CD4-positive, alpha-beta T cell treated with Interleukin-12 subunit alpha and Interleukin-12 subunit beta, for 1 hour (primary cell): ENCODE measurements at places on chromosomes 16 and 17.

GRCh38 chr16:70737377-70738082 lies 51.7 kb upstream of the MTSS2 start:
- DNase-seq = peak; percentile 71

DNA sequence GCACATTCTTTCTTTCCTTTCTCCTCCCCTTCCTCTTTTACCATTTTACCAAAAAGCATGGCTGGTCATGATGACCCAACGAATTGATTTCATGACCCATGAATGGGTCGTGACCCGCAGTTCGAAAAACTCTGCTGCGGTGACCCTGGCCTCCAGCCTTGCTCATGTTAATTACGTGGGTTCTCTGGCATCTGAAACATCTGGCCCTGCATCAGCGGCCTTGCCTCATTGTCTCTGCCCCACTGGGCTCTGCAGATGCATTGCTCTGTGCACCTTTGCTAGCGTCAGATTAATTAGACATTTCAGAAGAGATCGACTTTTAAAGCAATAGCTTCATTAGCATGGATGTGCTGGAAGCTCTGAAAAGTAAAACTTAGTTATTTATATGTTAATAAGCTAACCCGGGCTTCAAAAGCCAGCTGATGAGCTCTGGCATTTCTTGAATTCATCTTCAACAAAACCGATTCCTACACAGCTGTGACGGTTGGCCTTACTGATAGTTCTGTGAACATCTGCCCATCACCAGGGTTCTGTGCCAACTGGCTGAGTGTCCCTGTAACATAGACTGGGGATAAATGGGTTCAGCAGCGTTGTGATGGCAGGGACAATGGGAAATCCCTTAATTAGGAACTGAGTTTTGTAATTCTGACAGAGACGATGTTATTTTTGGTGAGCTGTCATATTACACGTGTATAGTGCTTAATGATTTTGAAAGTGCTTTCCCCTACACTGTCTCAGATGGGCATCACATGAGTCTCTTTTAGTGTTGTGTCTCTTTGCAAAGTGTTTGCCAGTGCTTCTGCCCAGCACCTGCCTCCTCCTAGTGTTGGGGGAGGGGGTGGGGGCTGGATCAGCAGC lies 225.9 kb upstream of the EEF2KMT start:
- no peak for DNase-seq

GRCh38 chr16:21643785-21644184 lies 8.6 kb downstream of the IGSF6 start:
- no peak for DNase-seq

DNA sequence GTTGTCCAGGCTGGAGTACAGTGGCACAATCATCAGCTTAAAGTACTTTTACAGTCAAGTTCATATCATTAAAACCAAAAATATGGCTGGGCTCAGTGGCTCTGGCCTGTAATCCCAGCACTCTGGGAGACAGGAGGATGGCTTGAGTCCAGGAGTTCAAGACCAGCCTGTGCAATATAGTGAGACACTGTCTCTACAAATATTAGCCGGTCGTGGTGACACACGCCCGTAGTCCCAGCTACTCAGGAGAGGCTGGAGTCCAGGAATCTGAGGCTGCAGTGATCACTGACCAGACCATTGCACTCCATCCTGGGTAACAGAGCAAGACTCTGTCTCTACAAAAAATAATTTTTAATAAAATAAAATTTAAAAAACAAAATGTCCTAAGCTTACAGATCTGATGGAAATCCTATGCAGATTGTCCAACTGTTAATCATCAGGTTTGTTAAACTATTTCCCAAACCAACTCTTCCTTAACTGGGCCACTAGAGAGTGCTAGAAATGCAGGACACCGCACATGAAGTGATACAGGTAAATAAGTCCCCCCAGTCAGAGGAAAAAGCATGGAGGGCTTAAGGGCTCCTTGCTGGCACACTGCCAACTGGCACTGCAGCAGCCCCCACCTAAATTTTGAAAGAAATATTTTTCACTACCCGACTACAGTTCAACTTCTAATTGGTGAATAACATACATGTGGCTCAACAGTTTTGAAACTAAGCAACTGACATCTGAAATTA lies 2.8 kb downstream of the USP22 start:
- peak; percentile 53 for DNase-seq

DNA sequence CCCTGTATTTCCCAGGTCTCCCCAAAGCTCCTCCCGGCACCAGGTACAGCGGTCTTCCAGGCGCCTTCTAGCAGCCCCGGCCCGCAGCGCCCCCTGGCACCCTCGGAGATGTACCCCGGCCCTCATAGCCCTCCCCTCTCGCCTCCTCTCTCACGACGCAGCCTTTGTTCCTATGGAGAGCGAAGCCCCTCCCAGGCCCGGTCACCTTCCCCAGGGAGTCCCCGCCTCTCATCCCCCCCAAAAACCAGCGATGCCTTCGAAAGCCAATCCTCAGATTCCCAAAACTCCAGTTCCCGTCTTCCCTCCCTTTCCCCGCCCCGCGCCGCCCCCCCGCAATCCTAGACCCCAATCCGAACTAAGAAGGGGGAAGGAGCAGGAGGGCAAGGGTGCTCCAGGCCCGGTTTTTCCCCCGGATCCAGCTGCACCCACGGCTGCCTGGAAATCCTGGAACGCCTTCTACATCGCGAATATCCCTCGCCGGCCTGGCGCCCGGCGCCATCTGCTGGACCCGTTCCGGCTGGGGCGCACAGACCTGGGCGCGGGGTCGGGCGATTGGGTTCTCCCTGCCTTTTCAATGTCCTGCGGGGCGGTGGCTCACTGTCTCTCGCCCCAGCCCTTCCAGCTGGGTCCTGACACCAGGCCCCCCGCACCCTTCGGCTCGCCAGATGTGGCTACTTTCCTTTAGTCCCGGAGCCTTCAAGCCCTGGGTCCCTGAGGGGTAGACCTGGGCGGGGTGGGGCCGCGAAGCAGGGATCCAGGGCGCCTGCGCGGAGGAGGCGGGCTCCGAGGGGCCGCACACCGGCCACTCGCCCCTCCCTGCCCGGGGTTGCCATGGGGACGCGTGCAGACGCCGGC lies at the start of gene DNAH2:
Gene DNAH2, plus strand, starts transcription at position 844 of the 855 bp plus-strand sequence. CDS start 1,991 bp downstream, outside the sequence.
- peak; percentile 21 for DNase-seq

- DNase-seq = peak; percentile 50
These were observed 11.5 kb upstream of the PRSS54 start for GRCh38 chr16:58306327-58306726.

- no peak for DNase-seq
These were observed 16.3 kb downstream of the ADAD2 start for GRCh38 chr16:84207251-84207650.

DNA sequence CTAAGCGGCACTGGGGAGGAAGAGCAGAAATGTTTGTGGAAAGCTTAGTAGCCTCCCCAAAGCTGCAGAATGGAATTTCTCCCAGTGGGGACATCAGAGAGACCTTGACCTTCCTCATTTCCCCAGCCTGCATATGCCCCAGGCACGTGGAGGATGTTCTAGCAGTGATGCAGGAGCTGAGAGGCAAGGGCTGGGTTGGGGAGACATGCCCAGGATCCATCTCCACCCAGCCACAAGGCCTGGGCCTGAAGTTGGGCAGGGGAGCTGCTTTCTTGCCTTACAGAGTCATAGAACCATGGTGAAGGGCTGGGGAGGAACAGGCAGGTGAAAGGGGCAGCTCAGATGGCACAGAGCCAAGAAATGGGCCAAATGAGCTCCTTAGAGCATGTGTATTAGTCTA lies 104.0 kb downstream of the TMEM132E start:
- DNase-seq = no peak

- DNase-seq = no peak
These were observed 8.2 kb downstream of the UBE2O start for GRCh38 chr17:76444518-76445311.

GRCh38 chr16:27486344-27486743 lies 63.4 kb downstream of the GTF3C1 start:
- DNase-seq = no peak

DNA sequence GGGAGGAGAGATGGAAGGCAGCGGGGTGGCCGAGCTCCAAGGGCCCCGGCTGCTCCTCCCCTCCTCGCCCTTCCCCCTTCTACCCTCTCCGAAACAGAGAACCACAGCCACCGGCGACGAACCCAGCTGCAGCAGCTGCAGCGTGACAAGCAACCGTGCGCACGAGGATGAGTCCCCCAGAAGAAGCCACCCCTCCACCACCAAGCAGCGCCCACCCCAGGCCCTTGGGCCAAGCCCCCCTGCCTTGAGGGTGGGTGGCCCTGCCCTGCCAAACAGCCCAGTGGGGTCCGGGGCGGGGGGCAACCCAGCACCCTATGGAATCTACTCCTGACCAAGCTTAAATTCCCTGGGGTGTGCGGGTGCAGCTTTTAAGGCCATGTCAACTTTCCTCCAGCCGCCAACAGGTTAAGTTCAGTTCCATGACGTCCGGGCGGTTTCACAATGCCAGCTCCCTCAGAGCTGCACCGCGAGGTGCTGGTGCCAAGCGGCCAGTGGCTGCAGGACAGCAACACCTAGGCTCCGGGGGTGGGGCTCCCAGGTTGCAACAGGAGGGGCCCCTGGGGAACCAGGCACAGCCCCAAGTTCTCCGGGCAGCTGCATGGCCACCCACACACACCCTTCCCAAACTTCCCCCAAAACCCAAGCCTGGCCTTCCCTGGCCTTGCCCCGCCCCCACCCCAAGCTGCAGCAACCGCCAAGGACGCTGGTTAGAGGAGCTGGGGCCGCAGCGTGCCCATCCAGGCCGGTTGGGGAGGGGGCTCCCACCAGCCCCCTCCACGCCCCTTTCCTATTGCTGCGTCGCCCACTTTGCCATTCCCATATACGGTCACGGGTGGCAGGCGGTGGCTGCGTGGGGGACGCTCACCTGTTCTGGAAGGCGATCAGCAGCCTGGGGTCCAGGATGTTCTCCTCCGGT lies 2.0 kb downstream of the CBX4 start:
- DNase-seq = no peak

- DNase-seq = no peak
These were observed 460.9 kb downstream of the SLC39A11 start for GRCh38 chr17:72631568-72631948.

GRCh38 chr16:52446080-52446479 lies 100.9 kb downstream of the TOX3 start:
- DNase-seq = no peak

DNA sequence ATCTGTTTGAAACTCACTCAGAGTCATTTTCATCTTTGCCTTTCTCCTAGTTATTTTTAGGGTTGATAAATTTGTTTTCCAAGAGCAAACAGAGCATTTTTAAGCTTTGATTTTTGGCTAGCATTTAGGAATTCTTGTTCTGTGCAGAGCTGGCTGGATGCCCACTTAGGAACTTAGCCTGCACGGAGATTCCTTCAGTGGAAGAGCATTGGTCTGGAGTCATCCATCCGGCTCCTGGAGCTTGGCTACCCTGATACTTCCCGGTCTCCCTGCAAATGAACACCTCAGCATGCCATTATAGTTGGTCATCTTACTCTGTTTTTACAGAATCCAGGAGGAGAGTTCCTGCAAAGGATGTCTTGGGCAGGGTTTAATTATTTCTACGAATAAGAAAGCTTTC lies 57.1 kb downstream of the SPECC1 start:
- DNase-seq = no peak

DNA sequence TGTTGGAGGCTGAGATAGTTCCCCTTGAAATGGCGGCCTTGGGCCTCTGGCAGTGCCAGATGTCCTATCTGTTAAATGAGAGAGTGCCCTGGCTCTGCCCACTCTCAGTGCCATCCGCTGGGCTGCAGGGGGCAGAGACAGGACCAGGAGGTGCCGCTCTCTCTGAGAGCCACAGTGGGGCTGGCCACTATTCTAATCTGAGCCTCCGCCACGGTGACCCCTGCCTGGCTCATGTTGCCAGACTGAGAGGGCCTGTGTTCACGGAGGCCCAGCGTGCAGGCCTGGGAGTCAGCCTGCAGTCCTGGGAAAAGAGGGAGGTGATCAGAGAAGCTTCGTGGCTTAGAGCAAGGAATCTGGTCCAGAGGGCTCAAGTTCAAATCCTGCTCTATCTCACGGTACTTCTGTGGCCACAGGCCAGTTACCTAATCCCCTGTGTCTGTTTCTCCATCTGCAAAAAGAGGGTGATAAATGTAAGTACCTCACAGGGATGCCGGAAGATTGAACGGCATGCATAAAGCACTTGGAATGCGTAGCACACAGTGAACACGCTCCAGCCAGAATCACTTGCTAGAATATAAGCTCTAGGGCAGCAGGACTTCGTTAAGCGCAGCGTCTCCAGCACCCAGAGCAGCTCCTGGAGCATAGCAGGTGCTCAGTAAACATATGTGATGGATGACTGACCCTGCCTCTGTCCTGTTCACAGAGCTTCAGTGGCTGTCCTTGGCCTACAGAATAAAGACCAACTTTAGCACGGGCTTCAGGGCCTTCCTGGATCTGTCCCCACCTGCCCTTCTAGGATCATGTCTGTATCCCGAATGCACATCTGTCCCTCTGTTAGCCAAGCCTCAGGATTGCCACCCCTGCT lies 6.3 kb downstream of the ATP2A3 start:
- DNase-seq = no peak

GRCh38 chr17:50625032-50625871 lies 9.4 kb upstream of the ABCC3 start:
- DNase-seq = no peak

GRCh38 chr16:2468233-2468724 lies 2.8 kb upstream of the NTN3 start:
- DNase-seq = peak; percentile 24

DNA sequence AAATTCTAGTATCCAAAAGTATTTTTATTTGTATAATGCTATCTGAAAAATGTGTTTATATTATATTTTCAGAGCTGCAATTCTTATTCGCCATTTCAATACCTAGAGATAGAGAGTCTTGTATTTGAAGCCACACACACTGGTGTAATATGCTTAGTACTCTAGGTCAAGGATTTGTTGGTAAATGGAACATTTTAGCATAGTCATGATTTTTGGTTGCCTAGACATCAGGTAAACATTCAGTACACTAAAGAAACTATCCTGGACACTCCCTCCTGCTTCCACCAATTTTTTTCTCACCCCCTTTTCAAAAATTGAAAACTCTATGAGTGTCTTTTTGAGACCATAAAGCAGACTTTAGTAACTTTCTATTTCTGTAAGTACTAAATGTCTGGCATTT lies 20.8 kb downstream of the ABHD15 start:
- no peak for DNase-seq

- no peak for DNase-seq
These were observed 8.7 kb upstream of the ETV4 start for GRCh38 chr17:43554857-43555256.

- DNase-seq = no peak
These were observed 44.1 kb downstream of the RBBP6 start for GRCh38 chr16:24583494-24583893.

- no peak for DNase-seq
These were observed 45.3 kb downstream of the WNT3 start for GRCh38 chr17:46773221-46773605.

- no peak for DNase-seq
These were observed 21.6 kb upstream of the SSTR5 start for GRCh38 chr16:1050921-1051320.

DNA sequence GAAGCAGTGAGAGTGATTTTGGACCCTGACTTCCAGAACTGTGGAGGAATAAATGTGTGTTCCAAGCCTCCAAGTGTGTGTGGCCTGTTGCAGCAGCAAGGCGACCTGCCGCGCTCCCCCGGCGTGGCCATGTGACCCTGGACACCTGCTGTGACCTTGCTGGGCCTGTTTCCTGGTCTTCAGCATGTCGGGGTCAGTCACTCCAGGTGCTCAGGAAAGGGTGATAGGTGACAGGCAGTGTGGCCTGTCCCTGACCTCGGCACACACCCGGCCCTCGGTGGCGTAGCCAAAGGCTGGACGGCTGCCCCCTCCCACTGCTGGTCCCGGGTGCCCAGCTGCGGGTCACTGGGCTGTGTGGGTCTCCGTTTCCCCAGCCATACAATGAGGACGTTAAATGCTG lies 31.8 kb upstream of the ZNF469 start:
- no peak for DNase-seq

GRCh38 chr16:3099732-3100499 lies 822 bp upstream of the ZSCAN10 start:
- DNase-seq = peak; percentile 93
